ENCODE measurements at places on chromosomes 11 and 22.

DNA sequence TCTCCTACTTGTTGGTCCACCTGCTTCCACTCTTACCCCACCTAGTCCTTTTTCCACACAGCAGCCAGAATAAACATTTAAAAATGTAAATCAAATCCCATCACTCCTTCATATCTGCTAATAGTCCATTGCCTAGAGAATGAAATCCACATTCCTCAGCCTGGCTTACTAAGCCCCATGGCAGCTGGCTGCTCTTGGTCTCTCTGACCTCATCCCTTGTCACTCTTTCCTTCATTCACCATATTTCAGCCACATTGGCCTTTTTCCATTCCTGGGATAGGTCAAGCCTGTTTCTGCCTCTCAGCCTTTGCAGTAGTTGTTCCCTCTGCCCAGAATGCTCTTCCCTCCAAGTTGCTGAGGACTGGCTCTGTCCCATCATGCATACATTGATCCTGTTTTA, 512.8 kb downstream of the INSC start:
- peak; percentile 31 for DNase-seq

- DNase-seq = peak; percentile 30
Measured at GRCh38 chr22:19105867-19106802, 16.1 kb downstream of the DGCR2 start.

GRCh38 chr22:47168900-47169800, 406.7 kb downstream of the TBC1D22A start:
- DNase-seq = no peak

- DNase-seq = no peak
Measured at GRCh38 chr11:122339436-122340060, 223.5 kb upstream of the BLID start.

DNA sequence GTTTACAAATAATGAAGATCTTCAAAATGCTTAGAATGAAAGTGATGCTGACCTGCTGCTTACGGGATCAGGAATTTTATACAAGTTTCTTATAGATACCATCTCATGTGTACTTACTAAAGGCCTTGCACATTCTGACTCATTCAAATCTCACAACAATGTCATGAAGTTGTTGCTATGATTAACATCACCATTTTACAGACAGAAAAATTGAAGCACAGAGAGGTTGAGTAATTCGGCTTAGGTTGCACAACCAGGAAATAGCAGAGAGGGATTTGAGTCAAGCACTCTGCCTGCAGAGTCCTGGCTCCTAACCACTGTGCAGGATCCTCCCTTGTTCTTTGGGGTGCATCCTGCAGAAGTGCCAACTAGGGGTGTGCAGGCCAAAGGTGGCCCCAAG, 471.9 kb downstream of the MIAT start:
- peak; percentile 90 for DNase-seq

DNA sequence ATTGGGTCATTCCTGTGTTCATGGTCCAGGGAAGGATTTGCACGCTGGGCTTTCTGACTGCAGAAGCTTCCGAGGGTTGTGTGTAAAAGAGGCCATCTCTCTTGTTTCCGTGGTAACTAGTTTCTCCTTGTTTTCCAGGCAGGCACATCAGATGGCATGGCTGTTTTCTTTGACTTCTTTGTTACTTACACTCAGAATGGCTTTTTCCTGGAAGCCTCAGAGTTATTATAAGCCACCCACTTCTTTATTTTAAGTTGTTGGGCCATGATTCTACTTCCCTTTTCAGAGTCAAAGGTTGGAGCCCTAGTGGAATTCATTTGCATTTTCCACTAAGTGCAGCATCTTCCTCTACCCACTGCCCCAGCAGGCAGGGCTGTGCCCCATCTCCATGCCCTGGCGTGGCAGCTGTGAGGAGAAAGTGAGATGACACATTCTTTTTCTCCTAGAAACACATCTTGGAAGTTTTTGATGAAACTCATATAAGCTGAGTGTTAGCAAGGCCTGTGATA, 94.9 kb downstream of the PRR5L start:
- DNase-seq = no peak

DNA sequence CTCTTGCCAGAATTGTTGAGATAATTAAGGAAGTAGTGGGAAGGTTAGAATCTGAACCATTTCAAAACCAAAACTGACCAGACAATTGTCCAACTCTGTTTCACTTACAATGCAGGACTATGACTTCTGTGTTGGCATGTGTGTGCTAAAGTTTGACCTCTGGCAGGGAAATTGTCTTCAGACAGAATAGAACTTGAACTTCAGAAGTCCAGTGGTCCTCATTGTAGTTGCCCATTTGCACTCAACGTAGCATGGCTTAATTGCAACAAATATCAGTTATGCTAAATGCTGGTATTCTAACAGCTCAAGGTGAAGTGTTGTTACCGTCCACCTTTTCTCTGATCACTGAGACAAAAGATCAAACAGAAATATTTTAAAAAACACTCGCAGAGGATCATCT, 47.2 kb downstream of the BLID start:
- DNase-seq = no peak

GRCh38 chr11:61129639-61130523, 27.6 kb downstream of the CD5 start:
- DNase-seq = peak; percentile 80

DNA sequence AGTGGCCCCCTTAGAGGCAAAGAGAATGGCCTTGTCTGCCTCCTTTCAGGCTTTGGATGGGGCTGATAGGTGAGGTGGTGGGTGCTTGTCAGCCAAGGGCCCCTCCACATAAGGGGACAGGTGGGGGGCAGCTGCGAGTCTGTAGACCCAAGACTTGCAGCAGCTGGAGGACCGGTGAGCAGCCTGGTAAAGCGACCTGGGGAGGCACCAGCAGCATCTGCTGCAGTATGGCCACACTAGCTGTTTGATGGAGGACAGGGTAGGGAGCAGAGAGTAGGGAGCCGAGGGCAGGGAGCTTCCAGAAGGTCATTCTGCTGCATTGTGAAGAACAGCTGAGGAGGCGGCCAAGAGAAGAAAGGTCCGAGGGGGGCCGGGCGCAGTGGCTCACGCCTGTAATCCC, 16.8 kb upstream of the MRTFA start:
- DNase-seq = no peak

DNA sequence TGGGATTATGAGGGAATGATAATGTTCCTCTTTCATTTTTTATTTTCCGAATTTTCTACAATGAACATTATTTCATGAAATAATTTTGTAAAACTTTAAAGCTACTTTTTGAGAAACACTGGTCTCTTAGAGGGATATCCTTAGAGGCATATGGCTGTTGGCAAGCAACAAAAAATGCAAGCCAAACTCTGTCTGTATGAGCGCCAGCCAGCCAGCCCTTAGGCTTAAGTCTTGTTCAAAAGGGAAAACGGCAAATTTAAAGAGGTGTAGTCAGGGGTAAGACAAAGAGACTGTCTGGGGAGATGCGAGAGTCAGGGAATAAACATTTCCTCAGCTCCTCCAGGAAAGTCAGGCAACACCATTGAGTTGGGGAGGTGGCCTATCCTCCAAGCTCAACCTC, 22.5 kb downstream of the ASCC2 start:
- DNase-seq = no peak
